ACHN (cell line): ENCODE measurements at places on chromosomes 6 and 20.

- DNase-seq: no peak
Observed at GRCh38 chr20:63208346-63208909, 7.5 kb downstream of the YTHDF1 start.

- peak; percentile 39 for DNase-seq
Observed at GRCh38 chr6:108914235-108915022, 66.2 kb downstream of the ARMC2 start.

GRCh38 chr20:32337937-32338661 lies 20.0 kb upstream of the ASXL1 start:
- no peak for DNase-seq

- DNase-seq: no peak
Observed at GRCh38 chr6:169556758-169557548, 144.9 kb downstream of the WDR27 start.

- peak; percentile 77 for DNase-seq
Observed at GRCh38 chr20:3846740-3847428, at the start of gene MAVS. Gene MAVS (plus strand): TSS chr20:3846834. CDS start chr20:3854625, 7,791 bp downstream.

DNA sequence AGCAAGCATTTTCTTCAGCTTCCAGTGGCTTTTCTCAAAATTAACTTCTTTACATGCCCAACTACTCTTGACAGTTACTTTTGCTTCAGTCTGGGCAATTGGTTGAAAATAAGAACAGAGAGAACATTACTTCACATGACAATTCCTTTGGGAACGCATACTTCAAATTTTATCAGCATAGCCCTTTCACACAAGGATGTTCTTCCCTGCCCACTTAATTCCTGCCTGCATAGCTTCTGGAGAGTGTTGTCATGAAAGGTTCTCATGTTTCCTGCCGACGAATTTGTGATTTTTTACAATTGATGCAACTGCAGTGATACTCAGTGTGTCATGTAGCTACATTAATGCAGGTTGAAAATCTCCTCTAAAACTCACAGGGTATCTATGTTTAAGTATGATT lies 22.0 kb upstream of the SNRNP48 start:
- no peak for DNase-seq

DNA sequence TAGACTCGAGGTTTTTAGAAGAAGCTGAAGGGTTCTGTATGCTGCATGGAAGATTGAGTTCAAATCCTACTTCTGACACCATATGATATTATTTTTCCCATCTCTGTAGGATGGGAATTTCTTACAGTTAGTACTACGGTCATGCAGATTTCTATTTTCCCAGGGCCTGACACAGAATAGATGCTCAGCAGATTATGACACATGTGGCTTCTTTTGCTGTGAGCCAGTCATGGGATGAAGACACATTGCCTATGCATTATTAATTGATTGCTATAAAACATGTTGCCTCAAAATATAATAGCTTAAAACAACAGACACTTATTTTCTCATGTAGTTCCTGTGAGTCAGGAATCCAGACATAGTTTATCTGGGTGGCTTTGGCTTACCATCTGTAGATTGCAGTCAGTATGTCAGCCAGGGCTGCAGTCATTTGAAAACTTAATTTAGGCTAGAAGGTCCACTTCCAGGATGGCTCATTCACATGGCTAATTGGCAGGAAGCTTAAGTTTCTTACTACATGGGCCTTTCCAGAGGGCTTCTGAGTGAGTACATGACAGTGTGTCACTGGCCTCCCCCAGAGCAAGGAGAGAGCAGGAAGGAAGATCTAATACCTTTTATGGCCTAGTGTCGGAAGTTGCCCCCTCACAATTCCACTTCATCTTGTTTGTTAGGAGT lies 29.5 kb downstream of the TOP1 start:
- DNase-seq: no peak

DNA sequence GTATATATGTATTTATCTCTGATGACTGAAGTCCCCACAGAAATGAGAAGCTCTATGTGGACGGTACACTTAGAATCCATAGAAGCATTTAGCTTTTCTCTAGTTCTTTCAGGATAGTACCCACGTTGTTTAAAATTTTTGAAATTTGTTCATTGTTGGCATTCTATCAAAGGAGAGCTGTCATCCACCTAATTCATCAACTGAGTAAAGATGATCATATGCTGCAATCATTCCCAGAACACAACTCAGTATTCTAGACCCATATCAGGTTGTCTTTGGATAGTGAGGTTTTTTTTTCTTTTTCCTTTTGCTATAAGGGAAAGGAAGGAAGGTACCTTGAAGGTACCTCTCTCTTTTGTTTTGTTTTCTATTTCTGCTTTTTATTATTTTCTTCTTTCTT lies 9.3 kb downstream of the SERAC1 start:
- DNase-seq: no peak

DNA sequence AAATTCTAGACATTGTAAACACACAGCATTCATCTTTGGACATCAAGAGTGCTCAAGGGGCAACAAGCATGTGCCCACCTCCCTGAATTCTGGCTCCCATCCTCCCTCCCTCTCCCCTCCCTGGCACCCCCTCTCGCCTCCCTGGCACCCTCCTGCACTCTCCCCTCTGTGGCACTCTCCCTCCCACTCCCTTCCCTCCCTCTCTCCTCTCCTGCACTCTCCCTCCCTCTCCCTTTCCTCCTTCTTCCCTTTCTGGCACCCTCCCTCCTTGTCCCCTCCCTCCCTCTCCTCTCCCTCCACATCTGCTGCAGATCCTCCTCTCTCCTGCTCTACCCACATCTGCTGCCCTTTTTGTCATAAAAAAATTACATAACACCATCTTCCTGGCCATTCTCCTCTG lies 113.0 kb upstream of the SLC22A23 start:
- DNase-seq: no peak

GRCh38 chr20:5913166-5913565 lies 37.2 kb downstream of the TRMT6 start:
- no peak for DNase-seq

DNA sequence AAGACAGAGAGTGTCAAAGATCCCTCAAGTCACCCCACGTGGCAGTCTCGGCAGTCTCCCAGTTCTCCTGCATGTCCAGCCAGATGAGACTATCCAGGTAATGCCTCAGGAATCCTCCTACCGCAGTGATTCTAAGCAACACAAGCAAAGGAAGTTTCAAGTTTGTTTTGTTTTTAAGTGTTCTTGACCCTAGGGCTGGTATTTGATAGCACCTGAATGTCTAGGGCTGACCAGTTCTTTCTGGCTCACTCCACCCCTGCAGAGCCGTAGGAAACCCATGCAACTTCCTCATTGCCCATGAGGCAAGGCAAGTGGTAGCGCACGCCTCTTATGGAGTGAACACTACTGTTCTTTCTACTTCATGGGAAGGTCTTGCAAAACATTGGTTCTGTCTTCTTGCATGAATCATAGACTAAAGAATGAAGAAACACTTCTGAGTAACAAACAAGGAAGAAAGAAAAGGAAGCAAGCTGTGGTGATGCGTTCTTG lies 24.8 kb upstream of the FOXQ1 start:
- DNase-seq: no peak

DNA sequence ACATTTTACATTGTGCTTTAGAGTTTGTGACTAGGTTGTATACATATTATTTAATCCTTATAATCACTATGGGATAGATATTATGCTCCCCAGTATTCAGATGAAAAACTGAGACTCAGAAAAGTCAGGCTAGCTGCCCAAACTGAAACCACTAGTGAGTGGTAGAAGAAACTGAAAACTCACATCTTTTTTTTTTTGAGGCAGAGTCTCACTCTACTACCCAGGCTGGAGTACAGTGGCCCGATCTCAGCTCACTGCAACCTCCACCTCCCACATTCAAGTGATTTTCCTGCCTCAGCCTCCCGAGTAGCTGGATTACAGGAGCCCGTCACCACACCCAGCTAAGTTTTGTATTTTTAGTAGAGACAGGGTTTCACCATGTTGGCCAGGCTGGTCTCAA lies 22.2 kb downstream of the RNF24 start:
- no peak for DNase-seq

DNA sequence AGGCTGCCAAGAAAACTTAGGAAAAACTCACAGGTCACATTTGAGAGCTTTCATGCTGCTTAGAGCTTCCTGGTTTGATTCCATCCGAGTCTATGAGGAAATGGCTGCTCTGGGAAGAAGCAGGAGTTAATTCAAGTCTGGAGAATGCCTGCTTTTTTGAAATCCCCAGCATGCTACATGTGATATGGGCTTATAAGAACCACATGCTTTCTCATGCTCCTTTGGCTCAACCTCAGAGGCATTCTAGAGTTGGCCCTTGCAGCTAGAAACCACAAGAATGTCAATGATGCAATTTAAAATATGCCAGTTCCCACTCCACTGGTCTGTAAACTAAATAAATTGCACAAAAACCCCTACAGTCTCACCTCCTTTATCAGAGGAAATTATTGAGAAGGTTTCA lies 142.9 kb upstream of the OLIG3 start:
- DNase-seq: peak; percentile 93

DNA sequence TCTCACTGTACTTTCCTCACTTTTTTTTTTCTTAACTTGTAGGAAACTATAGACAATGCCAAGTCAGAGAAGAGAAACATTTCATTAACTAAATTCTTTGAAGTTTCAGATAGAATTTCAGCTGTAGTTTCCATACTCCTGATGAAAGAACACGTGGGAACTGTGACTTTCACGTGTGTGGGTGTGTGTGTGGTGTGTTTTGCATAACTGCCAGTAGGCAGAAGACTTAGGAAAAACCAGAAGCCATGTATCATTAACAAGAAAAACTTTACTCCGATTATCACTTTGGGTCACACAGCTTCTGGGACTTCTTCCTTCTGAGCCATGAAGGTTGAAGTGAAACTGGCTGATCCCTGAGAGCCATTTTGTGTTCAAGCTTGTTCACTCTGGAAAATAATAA lies 483.3 kb downstream of the TFAP2B start:
- DNase-seq: no peak

DNA sequence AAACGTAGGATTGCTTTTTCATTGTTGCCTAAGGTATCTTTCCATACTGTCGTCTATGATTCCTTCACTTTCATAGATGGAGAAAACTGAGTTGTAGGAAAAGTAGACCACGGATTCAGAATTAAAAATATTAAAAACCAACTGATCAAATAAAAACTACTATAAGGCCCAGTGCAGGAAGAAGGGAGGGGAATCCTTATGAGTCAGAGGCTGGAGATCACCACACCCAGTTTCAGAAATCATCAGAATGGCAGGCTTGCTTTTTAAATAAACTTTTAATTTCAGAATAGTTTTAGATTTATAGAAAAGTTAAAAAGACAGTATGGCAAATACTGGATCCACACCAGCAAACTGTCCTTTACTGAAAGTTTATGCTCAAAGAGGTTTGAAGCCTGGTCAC lies 32.0 kb upstream of the POPDC3 start:
- no peak for DNase-seq

GRCh38 chr6:159691133-159691962 lies 1.7 kb downstream of the SOD2 start:
- DNase-seq: peak; percentile 86

DNA sequence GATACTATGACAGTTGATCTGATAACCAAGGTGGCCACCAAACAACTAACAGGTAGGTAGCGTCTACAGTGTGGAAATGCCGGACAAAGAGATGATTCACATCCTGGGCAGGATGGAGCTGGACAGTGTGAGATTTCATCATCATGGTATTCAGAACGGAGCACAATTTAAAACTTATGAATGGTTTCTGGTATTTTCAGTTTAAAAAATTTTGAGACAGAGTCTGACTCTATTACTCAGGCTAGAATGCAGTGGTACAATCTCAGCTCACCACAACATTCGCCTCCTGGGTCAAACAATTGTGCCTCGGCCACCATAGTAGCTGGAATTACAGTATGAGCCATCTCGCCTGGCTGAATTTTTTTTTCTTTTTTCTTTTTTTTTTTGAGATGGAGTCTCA lies 43.8 kb downstream of the CEP57L1 start:
- no peak for DNase-seq

GRCh38 chr6:3575166-3575565 lies 118.3 kb upstream of the SLC22A23 start:
- DNase-seq: no peak

DNA sequence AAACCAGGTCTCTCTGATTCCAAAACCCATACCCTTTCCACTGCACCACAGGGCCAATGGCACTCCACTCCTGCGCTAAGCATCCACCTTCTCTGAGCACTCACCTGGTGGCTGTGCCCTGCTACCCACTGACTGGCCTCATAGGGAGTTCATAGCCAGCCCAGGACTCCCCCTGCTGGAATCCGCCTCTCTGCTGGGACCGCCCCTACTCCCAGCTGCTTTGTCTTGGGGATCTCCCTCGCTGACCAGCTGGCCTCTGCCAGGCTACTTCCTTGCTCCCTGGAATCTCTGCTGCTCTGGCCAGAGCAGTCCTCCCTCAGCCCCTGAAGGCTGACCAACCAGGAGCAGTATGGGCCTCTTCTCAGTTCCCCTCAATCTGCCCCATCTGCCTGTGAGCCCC lies 129.7 kb downstream of the FAXC start:
- DNase-seq: no peak

DNA sequence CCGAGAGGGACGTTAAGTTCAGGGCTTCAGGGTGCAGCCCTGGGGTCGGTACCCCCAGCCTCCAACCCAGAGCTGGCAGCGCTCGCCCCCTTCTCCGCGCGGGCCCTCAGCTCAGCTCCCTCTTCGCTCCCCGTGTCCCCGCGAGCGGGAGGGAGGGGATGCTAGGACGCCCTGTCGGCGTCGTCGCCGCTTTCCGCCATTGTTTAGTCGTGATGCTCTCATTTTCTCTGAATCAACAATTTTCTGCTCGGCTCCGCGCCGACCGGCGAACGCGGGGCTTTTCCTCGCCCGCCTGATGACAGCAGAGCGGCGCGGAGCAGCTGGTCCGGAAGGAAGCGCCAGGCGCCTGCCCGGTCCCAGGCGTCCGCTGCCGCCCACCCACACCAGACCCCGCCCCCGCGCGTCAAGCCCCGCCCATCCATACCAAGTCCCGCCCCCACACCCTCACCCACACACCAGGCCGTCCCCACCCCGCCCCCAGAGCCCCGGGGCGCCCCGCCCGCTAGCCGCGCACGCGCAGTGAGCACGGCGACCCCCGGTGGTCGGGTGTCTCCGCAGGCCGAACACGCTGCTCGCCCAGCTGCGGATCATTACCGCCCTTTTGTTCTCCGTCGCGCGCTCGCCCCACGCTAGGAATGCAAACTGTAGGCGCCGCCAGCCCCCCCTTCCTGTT lies 50.1 kb upstream of the SLC32A1 start:
- DNase-seq: peak; percentile 12

- no peak for DNase-seq
Observed at GRCh38 chr6:117480651-117481050, 1.8 kb upstream of the DCBLD1 start.

DNA sequence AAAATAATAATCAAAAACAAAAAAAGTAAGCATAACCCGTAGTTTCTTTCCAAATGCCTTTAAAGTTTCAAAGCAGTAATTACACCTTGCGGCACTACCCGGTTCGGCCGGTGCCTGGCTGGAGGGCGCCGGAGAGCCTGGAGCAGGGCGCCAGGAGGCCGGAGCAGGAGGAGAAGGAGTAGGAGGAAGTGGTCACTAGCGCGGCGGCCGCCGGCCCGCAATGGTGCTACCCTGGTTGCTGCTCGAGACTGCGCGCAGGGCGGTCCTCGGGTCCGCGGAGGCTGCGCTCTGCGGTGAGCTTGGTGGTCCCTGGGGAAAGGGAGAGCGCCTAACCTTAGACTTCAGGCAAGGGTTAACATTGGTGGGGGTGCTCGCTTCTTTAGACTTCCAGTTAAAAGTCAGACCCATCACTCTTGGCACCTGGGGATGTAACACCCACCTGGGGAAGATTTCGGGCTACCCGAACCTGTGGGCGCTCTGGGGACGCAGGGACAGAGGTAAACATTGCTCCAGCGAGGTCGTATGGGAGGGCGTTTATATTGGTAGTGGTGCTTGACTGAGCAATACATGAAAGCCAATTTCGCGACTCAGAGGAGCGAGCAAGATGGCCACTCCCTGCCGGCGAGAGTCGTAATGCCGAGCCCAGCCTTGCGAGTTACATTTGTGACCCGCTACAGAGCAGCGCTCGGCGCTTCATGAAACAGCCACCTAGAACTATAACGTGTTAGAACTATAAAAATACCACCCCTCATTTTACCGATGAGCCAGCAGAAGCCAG lies 5.8 kb upstream of the USP45 start:
- peak; percentile 86 for DNase-seq
